ENCODE measurements at places on chromosomes 3 and 15.

GRCh38 chr3:78494851-78495250 is 1272.9 kb downstream of the ROBO1 start:
- DNase-seq: no peak

- no peak for DNase-seq
Measured at GRCh38 chr3:113829576-113830354, 8.8 kb upstream of the GRAMD1C start.

GRCh38 chr15:68910341-68910740 is 20.0 kb upstream of the SPESP1 start:
- DNase-seq: no peak

DNA sequence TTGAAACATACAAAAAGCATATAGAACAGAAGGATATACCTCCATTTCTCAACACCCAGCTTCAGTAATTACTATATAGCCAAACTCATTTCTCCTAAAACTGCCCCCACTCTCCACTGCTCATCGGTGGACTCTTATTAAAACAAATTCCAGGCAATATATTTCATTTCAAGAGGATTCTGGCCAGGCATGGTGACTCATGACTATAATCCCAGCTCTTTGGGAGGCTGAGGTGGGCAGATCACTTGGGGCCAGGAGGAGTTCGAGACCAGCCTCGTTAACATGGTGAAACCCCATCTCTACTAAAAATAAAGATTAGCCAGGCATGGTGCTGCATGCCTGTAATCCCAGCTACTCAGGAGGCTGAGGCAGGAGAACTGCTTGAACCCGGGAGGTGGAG is 40.9 kb downstream of the SNX4 start:
- DNase-seq: no peak

DNA sequence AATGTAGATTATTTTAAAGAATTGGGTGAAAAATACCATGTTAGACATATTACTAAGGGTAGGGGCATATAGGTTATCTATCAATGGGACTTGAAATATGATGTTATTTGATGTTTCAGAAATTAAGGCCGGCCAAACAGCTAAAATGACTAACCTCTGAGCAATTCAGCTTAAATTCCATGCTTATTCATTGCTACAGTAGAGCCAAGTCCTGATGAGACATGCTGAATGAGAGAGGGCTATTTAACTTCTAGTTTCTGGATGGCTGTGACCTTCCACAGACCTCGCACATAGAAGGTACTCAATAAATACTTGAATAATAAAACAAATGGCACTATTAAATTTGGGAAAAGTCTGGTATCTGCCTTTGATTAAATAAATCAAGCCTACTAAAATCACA is 175.6 kb upstream of the WNT5A start:
- no peak for DNase-seq

DNA sequence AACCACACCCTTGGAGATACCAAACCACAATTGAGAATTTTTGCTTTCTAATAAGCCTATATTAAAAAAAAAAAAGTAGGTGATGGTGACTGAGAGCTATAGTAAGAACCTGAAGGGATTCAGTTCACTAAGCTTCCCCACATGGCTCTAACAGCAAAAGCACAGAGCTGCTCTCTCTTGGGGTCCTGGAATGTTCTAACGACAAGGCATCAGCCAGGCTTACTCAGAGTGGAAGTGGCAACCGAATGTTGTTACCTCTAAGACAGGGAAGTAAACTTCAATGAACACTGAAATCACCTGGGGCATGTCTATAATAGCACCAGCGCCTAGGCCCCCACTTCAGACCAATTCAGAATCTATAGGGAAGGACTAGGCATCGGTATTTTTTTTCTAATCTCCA is 397.7 kb downstream of the MAGI1 start:
- no peak for DNase-seq

DNA sequence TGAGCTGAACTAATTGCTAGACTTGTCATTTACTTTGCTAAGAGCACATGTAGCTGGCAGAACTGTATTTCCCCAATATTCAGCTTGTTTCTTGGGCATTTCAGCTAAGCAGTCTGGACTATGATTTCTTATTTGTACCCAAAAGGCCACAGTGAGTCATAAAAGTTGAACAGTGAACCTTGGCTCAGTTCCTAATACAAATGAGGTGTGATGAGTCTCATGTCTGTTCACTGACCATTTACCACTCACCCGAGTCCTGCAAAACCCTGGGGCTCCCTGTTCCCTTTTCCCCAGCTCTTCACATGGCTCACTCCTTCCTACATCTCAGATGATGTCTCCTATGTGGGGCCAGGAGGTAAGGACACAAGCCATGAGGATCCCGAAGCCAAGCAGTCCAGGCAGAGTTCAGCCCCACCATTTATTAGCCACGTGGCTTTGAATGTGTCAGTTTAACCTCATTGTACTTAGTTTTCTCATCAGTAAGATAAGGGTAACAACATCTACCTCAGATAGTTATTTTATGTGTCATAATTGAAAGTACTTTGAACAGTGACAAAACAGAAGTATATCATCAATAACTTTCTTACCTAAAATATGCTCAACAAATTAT is 239.3 kb downstream of the IL5RA start:
- DNase-seq: no peak

DNA sequence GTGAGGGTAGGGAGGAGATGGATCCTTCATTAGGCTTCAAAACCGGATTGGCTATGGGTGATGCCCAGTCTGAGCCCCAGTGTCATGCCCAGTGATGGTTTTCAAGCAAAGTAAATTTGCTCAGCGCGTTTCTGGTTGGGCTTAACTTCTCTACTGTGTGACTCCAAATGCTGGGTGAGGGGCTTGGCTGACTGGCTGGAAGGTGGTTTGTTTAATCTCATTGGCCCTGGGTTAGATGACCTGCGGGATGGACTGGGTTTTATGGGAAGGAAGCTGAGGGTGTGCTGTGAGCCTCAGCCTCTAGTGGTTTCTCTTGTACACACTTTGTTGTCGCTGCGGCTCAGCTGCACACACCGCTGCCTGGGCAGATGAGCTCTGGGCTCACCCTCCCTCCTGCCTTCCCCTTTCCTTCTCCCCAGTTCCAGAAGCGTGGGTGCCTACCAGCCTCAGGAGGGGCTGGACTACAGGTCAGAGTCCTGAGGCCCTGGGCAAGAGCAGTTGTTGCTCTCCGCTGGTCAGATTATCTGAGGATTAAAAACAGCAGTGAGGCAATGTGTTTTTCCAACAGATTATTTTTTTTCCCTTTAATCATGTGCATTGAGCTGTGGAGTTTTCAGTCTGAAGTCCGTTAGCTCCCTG is 18.6 kb downstream of the PDIA5 start:
- DNase-seq: peak; percentile 19

GRCh38 chr3:36827133-36827532 is 62.8 kb upstream of the DCLK3 start:
- DNase-seq: no peak

GRCh38 chr3:38610436-38610835 is 39.1 kb downstream of the SCN5A start:
- no peak for DNase-seq

DNA sequence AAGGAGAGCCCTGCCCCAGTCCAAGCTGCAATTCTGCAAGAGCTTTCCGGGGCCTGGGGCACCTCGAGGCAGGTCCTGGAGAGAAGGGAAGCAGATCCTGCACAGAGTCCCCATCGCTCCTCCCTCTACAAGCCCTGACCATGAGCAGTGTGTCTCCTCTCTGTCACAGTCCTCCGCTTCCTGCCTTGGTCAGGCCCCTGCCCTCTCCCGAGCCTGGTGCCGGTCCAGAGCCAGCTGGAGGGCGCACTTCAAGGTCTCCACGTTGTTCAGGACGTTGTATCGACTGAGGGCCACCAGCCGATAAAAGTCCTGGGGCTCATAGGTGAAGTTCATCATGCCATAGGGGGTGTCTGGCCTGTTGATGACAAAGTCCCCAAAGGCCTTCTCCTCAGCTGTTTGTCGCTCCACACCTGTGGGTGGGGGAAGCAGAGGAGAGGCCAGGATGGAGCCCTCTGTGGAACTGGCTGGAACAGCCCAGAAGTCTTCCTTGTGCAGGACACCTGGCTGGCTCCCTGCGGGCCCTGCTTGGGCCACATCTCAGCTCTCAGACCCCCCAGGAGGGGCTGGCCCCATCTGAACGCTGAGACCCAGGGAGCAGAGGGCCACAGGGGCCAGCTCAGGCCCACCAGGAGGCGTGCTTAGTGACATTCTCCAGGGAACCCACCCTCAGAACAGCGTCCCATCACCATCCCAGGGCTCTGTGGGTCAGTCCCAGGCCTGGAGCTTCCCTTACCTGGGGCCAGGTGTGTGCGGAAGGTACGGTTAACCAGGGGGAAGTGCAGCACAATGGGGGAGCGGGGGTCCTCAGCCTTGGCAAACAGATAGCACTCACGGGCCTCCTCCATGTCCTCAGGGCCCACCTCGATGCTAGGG is 14.4 kb downstream of the PLA2G4F start:
- no peak for DNase-seq

GRCh38 chr15:40281057-40281800 is 1.6 kb downstream of the ANKRD63 start:
- DNase-seq: no peak

- DNase-seq: no peak
Measured at GRCh38 chr3:13200946-13201345, 127.7 kb upstream of the IQSEC1 start.

GRCh38 chr15:91517491-91518200 is 335.9 kb upstream of the SLCO3A1 start:
- no peak for DNase-seq

DNA sequence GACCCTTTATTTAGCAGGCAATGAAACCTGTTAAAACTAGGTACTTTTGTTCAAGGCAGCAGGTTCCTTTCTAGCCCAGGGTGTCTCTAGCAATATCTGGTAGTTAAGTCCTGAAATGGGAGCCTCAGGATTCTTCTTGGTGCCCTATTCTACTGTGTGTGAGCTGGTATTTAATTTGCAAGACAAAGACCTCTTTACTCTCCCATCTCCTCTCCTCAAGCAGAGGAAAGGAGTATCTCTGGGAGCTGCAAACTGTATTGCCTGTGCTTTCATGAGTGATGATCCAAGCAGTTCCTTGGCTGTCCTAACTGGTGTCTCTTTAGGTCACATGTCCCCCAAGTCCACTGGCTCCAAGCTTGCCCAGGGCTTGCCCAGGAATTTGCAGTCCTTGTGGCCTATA is 188.2 kb downstream of the SI start:
- no peak for DNase-seq

DNA sequence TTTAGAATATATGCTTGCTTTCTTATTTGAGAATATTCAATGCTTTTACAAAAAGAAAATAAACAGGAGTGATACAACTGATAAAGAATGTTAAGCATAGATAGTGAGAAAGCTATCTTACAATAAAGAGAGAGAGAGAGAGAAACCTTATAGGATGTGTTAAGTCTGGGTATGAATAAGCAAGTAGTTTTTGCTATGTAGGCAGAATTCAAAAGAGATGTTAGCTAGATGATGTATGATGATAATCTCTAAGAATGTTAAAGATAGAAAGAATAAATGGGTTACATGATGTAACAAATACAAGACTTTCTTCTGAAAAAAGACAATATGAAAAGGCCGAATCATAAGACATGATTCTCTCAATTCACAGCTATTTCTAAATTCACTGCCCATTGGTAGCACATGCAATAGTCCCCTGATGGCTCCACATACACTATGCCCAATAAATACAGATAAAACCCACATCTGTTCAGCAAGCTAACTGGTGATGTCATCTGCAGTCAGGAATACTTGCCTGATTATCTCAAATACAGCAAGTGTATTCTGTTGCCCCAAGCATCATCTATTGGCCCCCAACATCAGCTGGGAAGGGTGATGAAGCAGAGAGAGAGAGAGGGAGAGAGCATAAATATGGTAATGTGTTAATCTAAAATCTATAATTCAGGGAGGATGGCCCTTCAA is 169.2 kb upstream of the LYSMD4 start:
- DNase-seq: no peak

DNA sequence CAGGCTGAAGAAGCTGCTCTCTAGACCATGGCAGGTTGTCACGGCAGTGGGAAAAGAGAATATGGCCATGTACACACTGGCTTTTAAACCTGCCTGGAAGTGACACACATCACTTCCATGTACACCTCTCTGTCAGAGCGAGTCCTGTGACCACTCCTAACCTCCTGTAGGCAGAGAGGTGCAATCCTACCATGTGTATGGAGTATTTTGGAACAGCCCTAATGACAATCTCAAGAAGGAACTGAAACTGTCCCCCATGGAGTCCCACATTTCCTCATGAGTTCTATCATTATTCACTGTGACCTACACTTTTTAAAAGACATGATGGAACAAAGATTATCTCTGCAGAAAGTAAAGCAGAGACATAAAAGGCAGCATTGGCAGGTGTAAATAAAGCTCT is 153.4 kb upstream of the PFN2 start:
- no peak for DNase-seq

GRCh38 chr3:72550582-72551262 is 297.5 kb downstream of the SHQ1 start:
- DNase-seq: no peak

DNA sequence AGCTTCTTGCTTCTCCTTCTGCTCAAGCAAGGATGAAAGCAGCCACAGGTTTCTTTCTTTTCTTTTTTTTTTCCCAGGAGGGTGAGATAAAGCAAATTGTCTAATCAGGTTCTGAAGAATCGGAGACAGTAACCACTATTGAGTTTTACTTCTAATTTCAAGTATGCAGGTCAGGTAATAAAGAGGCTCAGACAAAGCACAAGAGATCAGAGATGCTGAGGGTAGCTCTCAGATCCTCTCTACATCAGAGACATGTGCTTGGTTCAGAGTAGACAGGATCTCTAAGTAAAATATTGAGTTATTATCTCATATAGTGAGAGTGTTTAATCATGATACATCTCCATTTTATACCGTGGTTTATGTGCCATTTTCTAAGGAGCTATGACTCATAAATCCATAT is 168.5 kb downstream of the NFKBIZ start:
- DNase-seq: no peak

- DNase-seq: no peak
Measured at GRCh38 chr3:107227091-107227490, 150.1 kb upstream of the CCDC54 start.

DNA sequence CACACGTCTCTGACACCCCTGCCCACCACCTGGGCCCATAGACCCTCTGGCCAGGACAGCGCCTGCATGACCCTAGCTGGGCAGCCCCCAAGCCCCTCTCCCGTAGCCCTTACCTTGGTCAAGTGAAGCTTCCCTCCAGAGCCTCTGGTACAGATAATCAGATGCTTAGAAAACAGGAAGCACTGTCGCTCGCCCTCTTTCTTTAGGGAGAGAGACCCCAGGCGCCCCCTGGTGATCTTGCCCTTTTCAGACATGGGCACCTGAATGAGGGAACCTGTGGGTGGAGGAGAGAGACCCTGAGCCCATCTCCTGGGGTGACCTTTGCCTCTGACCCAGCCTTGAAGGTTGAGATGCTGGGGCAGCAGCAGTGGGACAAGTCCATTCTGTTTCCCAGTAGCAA is 65.4 kb downstream of the RASGRF1 start:
- no peak for DNase-seq

GRCh38 chr3:130537673-130538304 is 20.8 kb downstream of the COL6A6 start:
- DNase-seq: no peak

DNA sequence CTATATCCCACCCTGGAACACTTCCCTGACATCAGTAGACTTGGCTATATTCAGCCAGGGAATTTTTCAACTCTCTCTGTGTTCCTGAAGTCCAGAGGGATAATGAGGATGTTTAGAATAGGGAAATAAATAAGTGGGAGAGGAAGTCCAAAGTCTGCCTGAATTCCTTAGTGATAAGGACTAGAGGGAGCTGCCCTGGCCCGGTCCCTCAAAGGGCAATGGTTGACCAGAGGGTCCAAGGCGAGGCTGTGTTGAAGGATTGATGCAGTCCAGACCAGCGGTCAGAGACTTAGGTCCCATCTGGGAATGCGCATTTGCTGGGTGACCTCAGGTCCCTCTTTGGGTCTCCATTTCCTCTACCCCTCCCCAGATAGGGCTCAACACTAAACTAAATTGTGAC is 7.9 kb downstream of the VIPR1 start:
- no peak for DNase-seq

Data from NCI-H510A treated with DMSO at 0.1 percent for 48 hours (cell line).